ENCODE measurements at places on chromosomes 5 and 9.

DNA sequence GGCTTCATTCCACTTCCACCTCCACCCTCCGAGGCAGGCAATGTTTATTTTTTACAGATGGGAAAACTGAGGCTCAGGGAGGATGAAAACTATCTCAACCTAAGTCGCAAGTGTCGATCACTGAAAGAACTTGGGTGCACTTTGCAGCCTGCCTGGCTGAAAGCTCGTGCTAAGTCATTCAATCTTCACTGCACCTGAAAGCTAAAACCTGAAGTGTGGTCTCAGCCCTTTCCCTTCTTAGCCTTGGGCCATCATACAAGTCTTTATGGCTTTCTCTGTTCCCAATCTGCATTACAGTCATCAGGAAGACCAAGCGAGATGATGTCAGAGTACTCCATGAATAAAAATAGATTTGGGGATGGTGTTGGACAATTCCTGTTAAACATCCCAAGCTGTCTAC is 1.0 kb upstream of the TNFSF8 start:
- no peak for DNase-seq

- DNase-seq: no peak
These were observed 20.7 kb downstream of the COL5A1 start for GRCh38 chr9:134662143-134662876.

DNA sequence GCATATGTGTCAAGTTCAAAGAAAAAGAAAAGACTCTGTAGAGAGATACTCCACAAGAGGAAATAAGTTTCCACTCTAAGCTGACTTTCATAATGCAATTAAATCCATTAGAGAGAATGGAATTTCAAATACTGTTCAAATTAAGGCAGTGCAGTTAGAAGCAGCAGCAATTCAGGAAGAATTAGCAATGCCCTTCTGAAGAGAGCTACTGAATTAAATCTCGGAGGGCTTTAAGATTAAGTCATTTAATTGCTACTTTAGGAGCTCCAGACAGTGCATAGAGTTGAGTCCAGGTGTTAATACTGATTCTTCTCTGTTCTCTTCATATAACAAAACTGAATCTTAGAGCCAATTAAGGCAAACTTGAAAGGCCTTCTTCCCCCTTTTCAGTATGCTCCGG is 8.5 kb downstream of the CDH12 start:
- DNase-seq: no peak

- no peak for DNase-seq
These were observed 1098.8 kb downstream of the DTWD2 start for GRCh38 chr5:117889596-117889995.

DNA sequence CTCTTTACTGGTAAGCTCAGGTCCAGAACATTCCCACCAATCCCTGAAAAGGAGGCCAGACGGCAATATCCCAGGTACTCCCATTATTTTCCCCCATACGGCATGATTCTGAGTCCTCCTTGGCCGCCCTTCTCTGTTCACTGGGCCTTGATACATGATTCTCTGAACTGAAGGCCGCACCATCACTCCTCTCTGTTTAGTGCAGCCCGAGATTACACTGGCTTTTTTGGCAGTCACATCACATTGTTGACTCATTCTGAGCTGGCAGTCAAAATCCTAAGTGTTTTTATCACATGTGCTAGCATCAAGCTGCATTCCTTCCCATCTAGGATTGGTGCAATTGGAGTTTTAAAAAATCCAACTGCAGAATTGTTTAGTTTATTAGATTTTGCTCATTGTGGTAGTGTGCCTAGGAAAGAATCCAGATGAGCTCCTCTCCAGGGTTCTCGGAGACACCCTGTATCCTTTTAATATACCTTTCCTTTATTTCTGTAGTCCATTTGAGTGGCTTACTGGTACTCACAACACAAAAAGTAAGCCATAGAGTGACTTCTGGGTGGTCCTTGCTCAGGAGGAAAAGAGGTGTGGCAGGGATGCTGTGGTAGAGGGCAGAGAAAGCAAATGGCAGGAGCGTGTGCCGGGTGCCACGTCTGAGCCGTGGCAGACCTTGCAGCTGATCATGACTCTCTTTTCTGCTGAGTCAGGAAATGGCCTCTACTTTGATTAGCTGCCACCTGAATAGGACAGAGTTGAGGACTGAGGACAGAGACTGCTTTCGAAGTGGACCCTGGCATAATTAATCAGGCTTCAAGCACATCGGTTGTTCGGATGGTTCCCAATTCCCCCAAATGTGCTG is 121.1 kb upstream of the IL12B start:
- DNase-seq: no peak

- DNase-seq: no peak
These were observed 148.7 kb downstream of the CDK5RAP2 start for GRCh38 chr9:120431268-120431667.

DNA sequence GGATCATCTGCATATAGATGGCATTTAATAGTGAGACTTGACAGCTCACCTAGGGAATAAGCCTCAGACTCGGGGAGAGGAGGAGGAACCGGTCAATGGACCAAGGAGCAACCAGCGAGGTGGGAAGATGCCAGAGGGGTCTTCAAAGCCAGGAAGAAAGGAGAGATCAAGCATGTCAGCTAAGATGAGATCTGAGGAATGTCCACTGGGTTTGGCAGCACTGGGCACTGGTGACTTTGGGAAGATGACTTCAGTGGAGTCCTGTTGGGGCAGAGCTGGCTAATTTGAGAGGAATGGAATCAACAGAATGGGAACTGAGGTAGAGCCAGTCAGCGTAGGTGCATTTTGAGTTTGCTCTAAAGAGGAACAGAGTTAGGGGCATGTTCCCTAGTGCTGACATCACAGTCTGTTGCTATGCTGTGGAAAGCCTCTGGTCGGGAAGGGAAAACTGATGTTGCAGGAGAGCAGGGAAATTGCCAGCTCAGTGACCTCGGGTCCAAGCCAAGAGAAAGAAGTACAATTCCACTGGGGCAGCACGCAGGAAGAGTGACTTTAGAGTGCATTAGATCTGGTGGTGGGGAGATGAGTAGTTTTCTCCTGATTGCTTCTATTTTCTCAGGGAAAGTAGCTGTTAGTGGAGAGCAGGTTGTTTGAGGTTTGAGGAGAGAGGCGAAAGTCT is 56.9 kb downstream of the ZNF618 start:
- DNase-seq: no peak
